ENCODE measurements at places on chromosomes 6 and 20.

DNA sequence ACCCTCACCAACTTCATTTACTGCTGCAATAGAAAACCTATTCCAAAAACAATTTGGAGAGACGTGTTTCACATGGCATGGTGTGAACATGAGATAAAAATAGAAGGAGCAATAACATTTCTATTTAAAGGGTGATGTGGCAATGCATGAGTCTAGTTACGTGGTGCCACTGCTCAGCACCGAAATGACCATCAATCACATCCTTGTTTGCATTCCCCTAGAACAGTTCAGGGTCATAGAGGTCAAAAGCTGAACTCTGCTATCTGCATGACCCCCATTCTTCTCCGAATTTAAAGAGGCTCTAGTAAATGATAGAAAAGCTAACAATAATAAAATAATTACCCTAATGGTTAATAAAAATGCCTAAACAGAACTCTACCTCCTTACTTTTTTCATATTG lies 29.5 kb downstream of the ROS1 start:
- ATAC-seq = no peak

DNA sequence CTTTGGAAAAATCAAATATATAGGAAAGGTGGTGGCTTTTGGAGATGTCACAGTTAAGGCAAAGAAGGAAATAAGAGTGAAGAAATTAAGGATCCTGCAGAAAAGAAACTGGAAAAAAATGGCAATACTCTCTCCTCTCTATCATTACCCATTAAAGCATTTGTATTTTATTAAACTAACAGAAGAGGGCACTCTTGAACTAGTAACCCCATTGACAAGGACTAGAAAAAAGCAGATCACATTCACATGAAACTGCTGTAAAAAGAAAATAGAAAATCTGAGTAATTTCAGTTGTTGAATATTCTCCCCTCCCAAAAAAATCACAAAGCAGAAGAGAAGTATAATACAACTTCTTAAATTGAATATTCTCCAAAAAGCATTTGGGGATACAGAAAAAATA lies 104.1 kb upstream of the SLC35B3 start:
- no peak for ATAC-seq

- no peak for ATAC-seq
Measured at GRCh38 chr6:122388945-122389344, 10.5 kb upstream of the HSF2 start.

GRCh38 chr6:46704562-46704961 lies 16.9 kb downstream of the TDRD6 start:
- peak; percentile 35 for ATAC-seq

GRCh38 chr6:153568628-153569027 lies 437.5 kb upstream of the RGS17 start:
- ATAC-seq = no peak

DNA sequence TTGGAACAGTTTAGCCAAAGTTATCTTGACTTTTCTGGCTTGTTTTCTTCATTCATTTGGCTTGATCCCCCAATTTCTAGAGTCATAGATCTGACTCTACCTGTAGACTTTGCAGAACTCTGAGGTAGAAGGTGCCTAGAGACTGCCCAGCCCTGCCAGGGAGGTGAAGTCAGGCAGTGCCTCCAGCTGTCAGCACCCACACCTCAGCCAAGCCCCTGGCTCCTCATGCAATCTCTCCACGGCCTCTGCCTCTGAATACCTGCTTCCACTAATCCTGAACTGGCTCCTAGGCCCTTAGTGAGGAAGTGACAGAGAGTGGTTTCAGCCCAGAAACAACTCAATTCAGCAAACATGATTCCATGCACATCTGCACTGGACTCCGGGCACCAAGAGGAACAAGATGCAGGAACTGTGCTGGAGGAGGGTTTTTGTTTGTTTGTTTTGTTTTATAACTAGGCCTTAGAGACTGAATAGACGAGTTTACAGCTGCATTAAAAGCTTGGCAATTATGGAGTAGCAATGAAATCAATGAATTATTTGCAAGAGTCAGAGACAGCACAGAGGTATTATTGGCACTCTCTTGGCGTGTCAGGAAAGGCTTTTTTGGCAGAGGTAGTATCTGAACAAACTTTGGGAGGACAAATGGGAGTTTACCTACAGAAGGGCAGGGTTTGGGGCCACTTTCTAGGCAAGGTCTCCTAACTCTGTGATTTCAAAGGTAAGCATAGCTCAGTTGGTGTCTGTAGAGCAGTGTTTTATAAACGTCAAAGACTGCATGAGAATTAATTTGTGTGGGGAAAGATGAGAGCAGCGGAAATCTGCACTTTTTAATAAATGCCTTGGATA lies 25.2 kb downstream of the TGM3 start:
- no peak for ATAC-seq

GRCh38 chr20:49866051-49866450 lies 49.3 kb downstream of the SPATA2 start:
- ATAC-seq = peak; percentile 71

DNA sequence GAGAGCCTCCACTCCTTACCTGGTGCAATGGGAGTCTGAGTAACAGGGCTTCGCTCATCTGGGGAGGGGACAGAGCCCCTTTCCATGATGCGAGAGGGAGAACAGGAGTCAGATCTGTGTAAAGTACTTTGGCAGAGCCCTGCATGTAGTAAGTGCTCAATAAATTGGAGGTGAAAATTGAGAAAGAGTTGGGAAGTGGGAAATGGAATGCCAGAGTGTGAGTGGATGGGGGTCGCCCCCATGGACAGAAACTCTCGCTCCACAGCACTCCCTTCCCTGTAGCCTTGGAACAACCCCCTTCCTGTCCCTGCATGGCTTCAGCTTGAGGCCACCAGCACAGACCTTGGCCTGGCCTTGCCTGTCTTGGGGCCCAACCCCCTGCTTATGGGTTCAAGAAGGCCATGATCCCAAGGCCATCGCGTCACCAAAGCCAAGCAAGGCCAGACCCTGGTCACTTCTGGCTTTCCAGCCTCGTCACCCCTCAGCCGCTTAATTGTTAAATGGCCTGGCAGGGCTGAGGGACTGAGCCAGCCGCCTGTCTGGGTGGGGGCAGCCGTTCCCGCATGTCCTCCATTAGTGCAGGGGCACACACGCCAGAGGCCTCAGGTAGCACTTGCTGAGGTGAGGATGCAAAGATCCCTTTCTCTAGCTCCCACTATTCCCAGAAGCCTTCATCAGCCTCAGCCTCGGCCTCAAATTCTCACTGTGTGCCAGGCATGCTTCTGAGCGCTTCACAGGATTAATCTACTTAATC lies 93.7 kb upstream of the PTPN1 start:
- no peak for ATAC-seq

GRCh38 chr6:154169193-154169847 lies 130.3 kb downstream of the OPRM1 start:
- ATAC-seq = peak; percentile 90

DNA sequence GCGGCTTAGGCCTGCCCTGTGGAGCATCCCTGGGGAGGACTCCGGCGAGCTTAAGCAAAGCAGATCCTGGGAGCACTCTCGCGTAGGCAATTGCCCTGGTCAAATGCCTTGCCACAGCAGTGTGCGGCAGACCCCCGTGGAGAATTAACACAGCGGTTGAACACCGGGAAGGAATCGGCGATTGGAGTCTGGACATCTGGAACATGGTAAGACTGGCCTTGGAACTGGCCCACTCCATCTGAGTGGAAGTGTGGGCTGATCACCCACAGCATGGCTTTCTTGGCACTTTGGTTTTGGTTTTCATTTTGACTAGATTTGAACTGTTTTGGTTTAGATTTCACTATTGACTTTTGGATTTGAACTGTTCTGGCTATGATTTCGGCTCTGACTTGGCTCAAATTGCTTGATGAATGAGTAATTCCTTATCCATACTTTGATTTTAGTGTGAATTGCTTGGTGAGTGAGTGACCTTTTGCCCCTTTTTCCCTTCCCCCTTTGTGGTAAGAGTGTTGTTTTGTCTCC lies 300.7 kb downstream of the RNGTT start:
- peak; percentile 67 for ATAC-seq

GRCh38 chr20:9458138-9458796 lies 56.1 kb upstream of the LAMP5 start:
- ATAC-seq = no peak

- ATAC-seq = no peak
Measured at GRCh38 chr6:110524305-110524704, 47.9 kb upstream of the SLC22A16 start.

DNA sequence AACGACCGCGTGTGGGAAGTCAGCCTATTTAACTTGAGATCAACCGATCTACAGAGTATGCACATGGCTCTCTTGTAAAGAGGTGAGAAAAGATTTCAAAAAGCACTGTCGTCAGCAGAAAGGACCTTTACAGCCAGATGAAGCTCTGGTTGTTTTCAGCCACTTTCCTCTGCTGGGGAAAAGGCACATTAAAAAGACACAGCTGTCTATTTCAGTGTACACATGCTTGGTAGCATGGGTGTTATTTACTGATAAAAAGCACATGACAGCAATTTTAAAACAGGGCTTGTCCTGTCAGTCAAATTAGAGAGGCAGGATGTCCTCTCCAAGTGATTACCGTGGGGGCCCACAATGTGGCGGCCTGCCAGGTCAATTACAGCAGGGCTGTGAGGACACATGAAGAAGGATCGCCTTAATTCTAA lies 188.9 kb downstream of the PRKN start:
- no peak for ATAC-seq

- ATAC-seq = no peak
Measured at GRCh38 chr6:89198235-89198634, 18.9 kb downstream of the GABRR1 start.

DNA sequence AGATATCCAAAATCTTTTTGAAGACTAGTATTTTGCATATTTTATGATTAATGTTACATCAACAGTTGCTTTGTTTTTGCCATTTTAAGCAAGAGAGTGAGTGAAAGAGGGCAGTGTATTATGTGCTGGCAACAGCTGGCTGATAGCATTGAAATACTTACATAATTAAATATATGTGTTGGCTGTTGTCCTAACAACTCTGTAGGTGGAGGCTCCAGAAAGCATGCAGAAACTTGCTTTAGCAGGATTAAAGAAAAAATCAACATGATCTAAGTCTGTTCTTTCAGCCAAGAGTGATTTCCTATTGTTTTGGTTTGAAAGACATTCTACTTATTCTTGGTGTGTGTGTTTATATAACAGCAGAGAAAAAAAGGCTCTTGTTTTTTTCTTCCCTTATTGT lies 127.5 kb downstream of the CDKAL1 start:
- no peak for ATAC-seq

GRCh38 chr20:12835999-12836398 lies 172.8 kb upstream of the SPTLC3 start:
- no peak for ATAC-seq

- peak; percentile 32 for ATAC-seq
Measured at GRCh38 chr6:41715795-41716515, 19.5 kb downstream of the TFEB start.

- no peak for ATAC-seq
Measured at GRCh38 chr20:41616228-41616627, 1.9 kb downstream of the CHD6 start.
